ENCODE measurements at places on chromosomes 5 and 9.

DNA sequence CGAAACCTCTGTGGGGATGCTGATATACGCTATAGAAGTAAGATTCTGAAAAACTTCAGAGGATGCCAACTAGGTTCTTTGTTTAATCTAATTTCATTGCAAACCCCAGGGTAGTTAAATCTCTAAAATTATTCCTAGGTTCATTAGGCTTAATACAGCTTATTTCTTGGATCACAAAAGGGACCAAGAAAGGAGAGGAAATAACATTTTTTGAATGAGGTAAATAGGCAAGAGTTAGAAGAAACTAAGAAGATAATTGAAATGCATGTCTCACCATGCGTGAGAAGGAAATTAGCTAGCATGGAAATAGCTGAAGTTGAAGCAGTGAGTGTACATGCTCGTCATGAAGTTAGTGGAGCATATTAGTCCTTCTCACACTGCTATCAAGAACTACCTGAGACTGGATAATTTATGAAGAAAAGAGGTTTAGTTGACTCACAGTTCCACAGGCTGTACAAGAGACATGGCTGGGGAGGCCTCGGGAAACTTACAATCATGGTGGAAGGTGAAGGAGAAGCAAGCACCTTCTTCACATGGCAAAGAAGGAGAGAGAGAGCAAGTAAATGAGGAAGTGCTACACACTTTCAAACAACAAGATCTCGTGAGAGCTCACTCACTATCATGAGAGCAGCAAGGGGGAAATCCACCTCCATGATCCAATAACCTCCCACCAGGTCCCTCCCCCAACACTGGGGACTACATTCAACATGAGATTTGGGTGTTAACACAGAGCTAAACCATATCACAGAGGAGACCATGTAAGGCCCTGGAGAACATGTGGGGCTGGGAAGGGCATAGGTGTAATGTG lies 125.1 kb upstream of the OSMR start:
- no peak for DNase-seq

- DNase-seq = no peak
Measured at GRCh38 chr5:943201-943917, 50.7 kb downstream of the TRIP13 start.

DNA sequence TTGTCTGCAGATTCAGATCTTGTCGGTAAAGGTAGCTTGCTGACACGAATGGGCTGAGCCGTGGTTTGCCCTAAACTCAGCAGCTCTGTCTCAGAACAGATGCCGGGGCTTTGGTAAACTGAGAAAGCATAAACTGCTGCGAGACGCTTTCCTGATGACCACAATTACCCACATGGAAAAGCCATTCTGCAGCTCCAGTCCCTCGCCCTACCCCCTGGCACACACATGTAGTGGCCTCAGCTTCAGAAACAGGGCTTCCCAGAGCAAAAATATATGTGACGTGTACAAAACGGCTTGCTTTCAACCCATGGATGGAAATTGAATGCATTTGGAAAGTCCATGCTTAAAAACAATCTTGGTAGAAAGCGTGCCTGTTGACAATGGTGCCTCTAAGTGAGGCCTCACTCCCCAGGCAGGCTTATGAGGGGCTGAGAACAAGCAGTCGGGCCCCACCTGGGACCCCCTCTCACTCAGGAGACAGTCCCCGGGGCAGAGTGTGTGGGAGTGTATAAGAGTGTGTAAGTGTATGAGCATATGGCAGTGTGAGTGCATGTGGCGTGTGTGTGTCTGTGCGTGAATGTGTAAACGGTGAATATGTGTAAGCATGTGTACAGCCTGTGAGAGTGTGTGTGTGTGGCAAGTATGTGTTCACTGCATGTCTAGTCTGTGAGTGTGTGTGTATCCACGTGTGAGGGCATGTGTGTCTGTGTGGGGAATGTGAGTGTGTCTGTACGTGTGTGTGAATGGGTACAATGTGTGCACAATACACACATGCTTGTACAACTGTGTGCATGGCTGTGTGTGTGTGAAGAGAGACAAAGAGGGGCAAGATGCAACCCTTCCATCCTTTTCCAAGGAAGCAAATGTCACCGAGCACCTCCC lies 88.2 kb upstream of the SMIM23 start:
- no peak for DNase-seq

DNA sequence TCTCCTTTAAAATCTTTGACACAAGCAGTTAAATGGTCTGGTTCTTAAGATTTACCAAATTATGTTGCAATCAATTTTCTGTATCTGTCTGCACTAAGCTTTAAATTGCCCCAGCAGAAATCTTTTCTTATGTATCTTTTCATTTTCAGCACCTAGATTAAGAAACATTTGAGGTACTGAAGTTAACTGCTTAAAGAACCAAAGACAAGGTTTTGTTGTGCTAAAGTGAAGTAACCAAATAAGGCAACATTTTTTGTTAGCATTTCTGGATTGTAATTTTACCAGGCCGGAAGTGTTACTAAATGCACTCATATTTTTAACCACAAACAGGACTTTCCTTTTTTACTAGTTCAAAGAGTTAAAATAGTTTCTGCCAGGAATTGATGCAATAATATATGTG lies 24.1 kb upstream of the MTAP start:
- DNase-seq = no peak

- DNase-seq = no peak
Measured at GRCh38 chr5:110951373-110951791, 120.1 kb upstream of the TSLP start.

DNA sequence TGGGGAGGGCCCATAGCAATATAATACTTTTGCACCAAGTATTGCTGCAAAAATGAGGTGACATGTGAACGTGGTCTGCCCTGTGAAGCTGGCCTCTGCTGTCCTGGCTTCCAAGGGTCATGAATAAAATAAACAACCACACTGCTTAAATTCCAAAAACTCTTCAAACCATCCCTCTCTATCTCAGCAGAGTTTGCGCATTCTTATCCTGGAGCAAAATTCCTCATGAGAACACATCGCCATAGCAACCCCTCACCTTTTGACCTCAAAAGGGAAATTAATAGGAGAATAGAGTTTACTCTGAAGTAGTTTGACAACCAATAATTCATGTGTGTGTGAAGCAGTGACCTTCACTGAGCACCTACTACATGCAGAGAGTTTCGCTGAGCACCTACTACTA lies 342.9 kb downstream of the SPOCK1 start:
- DNase-seq = peak; percentile 34

DNA sequence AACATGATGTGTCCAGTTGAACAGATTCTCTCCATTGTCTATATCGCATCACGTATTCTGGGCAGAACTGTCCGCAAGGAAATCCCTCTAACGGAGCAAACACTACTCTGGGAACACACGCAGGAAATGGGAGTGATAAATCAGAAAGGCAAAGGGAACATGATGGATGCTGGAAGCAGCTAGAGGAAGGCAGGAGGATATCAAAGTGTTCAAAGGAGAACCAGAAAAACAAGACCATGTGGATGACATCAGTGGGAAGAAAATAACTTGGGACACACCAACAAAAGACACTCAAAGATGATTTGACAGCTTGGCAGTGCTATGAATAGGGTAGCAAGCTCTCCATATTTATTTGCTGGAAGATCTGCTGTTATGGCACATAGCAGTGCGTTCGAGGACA lies 142.9 kb downstream of the PLK2 start:
- DNase-seq = no peak

DNA sequence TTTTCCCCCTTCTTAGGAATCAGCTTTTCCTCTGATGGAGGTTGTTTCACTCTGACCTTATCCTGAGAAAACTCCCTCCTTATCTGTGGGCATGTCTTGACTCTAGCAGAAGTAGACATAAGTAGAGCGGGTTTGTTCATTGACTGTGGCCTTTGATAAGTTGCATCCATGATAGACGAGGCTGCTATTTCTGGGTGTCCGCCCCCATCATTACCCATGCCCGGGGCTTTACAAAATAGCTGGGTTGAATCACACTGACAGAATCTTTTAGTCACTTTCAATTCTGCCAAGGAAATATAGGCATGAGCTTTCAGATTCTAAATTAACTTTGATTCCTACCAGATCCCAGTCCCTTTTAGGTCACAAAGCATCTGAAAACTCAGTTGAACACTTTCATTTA lies 223.8 kb downstream of the SEC61B start:
- no peak for DNase-seq

GRCh38 chr5:167271081-167271480 lies 1020.4 kb upstream of the WWC1 start:
- DNase-seq = no peak

DNA sequence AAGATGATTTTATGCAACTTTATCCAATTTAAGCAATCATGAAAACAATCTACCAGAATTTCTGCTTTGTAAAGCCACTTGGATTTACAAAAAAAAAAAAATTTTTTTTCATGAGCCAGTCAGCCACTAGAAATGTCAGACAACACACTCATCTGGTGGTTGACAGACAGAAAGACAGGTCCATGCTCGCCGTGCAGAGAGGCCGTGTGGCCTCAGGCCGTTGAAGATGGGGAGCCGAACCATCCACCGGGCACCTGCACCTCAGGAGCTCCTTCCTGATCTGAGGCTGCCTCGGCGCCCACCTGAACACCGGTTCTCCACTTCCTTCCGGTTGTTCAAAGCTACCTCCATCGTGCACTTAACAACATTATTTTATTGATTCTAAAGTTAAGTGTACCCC lies 138.0 kb upstream of the IRX4 start:
- no peak for DNase-seq

GRCh38 chr5:81424728-81425127 lies 30.8 kb upstream of the ACOT12 start:
- DNase-seq = no peak

DNA sequence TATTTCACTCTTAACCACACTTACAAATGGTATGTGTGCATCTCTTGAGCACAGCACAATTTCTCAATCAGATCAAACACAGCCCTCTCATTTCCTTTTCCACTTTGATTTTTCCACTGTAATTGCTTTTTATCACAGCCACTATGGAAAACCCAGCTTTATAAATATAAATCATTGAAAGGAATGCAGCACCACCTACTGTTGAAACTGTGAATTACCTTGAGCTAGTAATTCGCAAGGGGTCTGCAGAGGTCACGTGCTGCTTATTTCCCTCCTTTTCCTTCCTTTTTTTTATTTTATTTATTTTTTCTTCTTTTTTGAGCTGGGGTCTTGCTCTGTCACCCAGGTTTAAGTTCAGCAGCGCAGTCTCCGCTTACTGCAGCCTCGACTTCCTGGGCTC lies 76.9 kb downstream of the CDH6 start:
- peak; percentile 44 for DNase-seq

DNA sequence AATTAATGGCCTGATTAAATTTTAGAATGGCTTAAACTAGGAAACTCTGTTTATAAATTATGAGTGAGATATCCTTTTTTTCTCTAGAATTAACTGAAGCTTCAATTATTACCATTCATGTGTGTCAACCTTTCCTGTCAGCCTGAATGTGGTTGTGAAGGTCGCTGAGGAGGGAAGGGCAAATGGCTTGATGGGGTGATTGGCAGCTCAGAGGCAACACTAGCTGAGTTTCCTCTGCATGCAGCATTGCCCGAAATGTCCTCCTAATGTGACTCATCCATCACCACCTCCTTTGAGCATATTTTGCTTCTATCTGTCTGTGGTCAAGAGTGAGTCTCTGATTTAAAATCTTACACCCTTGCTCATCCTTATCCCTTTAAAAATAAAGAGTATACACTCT lies 281.9 kb downstream of the TENT4A start:
- DNase-seq = peak; percentile 4

DNA sequence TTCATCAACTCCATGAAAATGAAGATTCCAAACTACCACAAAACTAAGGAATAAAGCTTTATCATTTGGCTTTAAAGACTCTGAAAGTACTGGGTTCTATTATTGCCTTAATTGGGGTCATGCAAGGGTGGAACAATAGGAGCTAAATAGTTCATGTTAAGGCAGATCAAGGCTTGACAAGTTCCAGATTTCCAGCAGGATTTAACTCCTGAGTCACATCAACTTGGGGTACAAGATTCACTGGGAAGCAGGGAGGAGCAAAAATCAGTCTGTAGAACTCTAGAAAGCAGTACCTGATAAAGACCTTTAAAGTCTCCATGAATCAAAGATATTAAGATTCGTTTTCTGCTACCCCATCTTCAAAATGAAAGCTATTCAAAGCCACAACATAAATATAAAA lies 41.9 kb upstream of the GLRX start:
- DNase-seq = no peak

DNA sequence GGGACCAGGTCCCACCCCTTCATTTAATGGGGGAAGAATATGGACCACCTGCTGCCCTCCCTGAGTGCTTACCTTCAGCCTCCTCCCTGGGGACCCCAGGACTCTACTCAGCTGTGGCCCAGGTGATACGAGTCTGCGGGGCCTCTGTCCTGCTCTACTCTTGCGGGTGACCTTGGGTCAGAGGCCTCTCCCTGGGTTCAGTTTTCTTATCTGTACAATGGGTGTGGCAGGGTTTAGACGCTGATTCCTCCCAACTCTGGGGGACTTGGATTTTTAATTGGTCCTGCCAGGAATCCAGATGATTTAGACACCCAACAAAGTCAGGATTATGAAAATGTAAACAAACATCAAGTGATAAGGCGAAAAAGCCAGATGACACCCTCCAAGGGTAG lies 25.0 kb downstream of the FAM163B start:
- no peak for DNase-seq

DNA sequence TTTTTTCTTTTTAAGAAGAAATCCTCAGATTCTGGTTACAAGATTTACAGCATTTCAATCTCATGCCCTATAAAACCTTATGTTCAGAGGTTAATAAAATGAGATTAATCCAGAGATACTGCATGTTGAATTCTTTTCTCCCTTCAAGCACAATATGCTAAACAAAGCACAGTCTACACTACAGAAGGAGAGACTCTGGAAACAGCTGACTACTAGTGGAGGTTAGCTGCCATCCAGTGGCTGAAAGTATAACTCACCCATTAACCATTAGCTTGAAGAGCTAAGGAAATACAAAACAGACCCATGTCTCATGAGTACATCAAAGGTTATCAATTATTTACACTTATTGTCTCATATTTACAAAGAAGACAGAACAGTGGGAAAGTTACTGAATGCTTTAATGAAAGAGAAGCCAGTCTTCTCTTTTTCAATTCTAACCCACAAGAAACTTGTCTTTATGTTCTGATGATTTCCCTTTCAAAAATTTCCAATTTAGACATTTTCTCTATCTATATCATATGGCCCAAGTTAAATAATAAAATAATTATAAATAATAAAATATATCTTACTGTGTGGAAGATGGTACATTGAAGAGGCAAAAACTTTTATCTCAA lies 12.7 kb upstream of the DNAH5 start:
- peak; percentile 74 for DNase-seq

DNA sequence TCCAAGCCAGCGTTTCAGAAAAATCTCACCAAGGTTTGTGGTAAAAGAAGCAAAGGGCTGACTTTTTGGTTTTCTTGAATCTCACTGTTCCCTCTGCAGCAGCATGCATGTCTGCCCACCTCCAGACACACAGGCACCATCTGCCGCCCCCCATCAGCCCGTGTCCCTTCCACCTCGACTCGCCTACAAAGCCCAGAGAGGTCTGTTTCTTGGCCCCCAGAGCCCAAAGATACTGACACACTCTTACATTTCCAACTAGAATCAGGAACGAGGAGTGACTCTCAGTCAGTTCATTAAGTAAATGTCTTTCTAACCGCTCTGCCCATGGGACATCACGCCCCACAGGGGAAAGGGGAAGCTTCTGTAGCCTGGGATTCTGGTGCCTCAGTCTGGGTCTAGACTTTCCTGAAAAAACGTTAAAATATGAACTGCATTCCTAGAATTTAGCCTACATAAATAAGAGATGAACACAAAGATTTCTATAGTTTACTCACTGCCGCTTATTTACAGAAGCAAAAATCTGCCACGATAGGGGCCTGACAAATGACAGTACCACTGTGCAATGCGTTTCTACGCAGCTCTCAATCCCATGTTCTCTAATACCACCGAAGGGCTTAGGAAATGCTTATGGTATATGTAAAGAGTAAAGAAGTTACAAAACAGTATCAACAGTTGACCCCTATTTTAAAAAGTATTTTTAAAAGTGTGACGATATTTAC lies 4.1 kb downstream of the IL4 start:
- DNase-seq = no peak

All from mesendoderm (in vitro differentiated cells).